ENCODE measurements at places on chromosomes 4 and X. TPM values are rescaled to one million over a fixed set of nuclear protein-coding genes. Genes with fewer than 3 reads are reported as not detected.

The RNF212 gene
- total RNA-seq, result 1.8 TPM

The IQCM gene
- not detected for total RNA-seq

The GALNTL6 gene
- total RNA-seq, result not detected

The PNCK gene
- not detected for total RNA-seq

The XG gene
- total RNA-seq, result 0.60 TPM

GRCh38 chrX:24117258-24117657, 32.3 kb upstream of the ZFX start:
- DNase-seq, result no peak

DNA sequence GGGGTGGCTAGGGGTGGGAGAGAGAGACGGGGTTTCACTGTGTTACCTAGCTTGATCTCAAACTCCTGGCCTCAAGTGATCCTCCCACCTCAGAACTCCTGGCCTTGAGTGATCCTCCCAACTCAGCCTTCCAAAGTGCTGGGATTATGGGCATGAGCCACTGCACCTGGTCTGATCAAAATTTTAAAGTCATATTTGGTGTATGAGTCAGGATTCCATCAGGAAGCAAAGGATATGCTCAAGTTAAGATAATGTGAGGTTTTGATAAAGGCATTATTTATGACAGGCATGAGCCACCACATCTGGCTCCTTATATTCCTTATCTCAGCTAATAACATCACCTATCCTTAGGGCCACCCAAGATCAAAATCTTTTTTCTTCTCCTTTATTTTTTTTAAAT, 182.0 kb downstream of the SLC4A4 start:
- DNase-seq, result no peak

DNA sequence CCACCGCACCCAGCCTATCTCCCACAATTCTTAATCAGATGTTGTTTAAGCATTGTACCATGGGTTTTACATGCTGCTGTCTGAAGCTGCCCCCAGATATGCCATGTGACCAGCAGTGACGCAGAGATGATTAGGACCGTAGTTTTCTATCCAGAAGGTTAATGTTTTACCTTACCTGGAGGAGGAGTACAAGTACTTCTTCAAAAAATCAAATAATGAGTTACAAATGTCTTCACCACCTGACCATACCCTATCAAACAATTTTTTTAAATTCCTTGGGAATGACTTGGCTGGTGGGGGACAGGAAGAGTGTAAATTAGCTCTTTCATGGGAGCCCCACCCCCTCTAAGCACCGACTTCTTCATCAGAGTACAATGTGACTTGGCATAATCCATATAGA, 16.2 kb upstream of the SGMS2 start:
- no peak for DNase-seq

DNA sequence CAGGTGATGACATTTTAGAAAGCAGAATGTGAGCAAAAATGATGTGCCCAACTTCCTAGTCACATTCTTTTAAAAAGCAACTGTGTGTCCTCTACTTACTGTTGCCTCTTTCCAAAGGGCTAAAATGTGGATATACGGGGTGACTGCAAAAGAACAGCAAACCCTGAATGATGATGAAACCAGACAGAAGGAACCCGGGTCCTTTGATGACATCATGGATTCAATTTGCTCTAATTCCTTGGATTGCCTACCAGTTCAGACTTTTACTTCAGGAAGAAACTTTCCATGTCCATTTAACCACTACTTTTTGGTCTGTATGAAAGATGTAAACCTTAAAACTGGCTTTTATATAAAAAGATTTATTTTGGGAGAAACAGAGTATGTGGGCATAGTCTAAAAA, 190.9 kb upstream of the MAB21L2 start:
- no peak for DNase-seq

Data from pulmonary artery endothelial cell (primary cell).